GM12864 (cell line): ENCODE measurements at places on chromosomes 11 and 22.

DNA sequence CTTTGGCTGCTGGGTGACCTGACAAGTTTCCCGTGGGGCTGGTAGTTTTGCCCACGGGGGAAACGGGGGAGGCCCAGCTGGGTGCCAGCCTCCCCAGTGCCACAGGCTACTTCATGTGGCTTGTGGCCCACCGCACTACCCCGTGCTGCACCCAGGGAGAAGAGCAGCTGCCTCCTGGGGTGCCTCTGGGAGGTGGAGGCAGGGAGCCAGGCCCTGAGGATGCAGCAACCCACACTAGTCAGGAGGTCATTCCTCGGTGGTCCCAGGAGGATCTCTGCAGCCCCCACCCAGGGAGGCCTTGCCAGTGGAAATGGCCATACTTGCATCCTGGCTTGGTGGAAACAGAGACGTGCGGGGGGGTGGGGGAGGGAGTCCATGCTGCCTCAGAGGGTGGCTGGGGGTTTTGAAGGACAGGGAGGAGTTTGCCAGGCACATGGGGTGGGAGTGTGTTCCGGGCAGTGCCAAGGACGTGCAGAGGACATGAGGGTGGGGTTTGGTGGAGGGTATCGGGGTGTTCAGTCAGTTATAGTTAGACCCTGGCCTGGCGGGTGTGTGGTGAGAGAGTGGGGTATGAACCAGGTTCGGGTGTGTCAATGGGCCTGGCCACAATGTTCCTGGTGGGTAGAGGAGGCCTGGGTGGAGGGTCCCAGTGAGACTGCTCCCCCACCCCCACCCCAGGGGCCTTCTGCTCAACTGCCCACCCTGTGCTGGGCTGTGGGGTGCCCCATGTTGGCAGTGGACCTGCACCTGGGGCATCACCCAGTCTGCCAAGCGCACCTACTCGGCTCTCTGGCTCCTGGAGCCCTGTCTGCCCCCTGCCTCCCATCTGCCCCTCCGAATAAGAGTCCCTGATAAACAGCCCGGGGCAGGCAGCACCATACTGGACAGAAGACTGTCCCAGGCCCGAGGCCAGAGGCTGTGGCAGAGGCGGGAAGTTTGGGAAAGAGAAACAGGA lies 3.8 kb downstream of the PIM3 start:
- DNase-seq, result no peak

DNA sequence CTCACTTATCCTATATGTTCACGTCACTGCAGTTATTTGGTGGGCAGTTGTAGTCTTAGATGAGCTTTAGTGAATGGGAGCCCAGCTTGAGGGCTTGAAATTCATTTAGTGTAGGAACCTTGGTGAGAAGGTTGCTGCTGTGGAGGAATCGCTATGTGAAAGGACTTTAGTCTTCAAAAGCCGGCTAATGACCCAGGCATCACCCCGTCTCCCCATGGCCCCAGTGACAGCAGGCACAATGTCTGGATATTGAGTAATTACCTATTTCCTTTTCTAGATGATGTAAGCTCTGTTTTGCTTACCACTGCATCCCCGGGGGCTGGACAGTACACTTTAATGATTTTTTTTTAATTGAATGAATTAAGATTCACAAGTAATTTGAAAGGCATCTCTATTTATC lies 283.2 kb downstream of the ST3GAL4 start:
- no peak for DNase-seq

DNA sequence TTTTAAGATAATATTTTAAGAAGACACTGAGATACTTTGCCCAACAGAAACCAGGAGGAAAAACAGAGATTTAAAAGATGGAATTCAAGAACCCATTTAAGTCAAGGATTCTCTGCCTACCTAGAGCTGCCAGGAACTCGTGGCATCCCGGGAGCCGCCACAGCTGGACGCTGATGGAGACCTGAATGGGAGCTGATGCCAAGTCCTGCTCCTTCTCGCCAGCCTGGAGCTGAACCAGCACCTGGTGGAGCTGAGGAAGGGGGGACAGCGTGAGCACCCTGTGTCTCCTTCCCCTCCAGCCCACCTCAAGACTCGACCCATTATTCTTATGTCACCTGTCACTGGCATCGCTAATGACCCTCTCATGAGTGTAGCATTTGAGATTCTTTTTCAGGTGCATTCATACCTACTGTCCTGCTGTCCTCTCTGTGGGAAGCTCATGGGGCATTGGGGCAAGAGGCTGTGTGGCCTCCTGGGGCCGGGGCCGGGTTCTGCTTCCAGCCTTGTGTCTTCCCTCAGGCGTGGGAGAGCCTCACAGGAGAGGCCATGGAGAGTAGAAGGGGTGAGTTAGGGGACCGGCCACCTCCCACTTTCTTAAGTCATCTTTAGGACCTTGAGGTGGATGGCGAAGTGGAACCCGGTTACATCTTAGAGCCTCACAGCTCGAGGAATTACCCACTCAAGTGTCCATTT lies 70.8 kb upstream of the PITPNB start:
- no peak for DNase-seq

- no peak for DNase-seq
These were observed 8.8 kb upstream of the KLHL35 start for GRCh38 chr11:75441804-75442132.

DNA sequence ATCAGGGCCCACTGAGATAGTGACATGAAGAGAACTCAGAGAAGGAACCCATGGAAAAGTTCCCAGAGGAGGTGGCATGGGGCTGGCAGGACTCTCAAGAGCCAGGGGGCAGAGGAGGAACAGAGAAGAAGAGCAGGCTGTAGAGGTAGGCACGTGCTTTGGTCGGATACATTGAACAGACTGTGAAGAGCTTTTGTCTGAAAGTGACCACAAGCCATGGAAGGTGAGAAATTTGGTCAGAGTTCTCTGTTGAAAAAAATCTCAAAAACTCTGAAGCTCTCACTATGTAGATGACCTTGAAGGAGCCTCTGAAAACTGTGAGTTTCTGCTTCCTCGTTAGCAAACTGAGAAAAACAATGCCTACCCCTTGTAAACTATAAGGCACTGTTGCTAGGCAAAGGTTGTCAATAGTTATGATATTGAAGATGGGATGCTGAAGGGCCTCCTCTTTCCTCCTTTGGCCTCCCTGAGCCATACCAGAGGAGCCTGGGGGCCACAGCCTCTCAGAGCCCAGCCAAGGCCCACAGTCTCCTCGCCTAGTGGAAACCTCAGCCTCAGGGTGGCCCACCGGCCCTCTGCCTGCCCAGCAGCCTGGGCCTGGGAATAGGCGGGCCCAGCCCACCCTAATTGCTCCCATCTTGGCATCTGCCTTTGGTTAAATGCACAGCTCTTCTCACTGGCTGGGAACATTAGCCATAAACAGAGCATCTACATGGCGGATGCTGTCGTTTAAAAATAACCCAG lies 415.7 kb downstream of the SOX6 start:
- no peak for DNase-seq

GRCh38 chr11:78416285-78417174 lies 1.1 kb downstream of the GAB2 start:
- DNase-seq, result no peak

DNA sequence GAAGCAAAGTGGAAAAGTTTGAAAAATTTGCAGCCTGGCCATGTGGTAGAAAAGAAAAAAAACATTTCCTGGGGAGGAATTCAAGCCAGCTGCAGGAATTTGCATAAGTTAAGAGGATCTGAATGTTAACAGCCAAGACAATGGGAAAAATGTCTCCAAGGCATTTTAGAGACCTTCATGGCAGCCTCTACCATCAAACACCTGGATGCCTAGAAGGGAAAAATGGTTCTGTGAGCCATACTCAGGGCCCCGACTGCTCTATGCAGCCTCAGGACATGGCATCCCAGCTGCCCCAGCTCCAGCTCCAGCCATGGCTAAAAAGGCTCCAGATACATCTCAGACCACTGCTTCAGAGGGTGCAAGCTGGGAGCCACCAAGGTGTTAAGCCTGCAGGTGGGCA lies 149.1 kb upstream of the SOX6 start:
- DNase-seq, result no peak

- no peak for DNase-seq
These were observed 674.1 kb downstream of the OPCML start for GRCh38 chr11:132858223-132858622.

GRCh38 chr11:117613521-117613920 lies 183.5 kb downstream of the DSCAML1 start:
- DNase-seq, result no peak

GRCh38 chr11:123505546-123506299 lies 75.7 kb downstream of the GRAMD1B start:
- DNase-seq, result no peak

DNA sequence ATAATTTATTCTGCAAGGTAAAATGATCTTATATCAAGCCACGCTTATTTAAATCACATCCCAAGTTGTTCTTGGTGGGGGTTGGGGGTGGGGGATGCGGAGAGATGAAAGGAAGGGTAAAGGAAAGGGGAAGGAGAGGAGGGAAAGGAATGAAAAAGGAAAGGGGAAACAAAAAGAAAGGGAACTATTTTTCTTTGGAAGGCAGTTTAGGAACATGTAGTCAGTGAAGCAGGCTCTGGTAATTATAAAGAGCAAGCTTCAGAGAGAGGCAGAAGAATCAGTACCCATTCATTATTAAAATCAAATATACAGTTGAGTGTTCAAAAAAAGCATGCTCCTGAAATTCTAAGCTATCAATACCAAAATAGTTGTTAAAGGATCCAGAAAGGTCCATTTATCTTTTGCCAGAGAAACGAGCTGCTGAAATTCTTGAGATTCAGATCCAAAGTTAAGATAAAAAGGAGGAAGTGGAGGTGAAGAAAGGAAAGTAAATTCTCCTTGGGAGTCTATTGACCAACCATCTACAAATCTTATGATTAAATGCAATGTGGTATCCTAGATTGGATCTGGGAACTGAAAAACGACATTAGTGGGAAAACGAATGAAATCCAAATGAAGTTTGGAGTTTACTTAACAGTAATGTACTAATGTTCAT lies 107.4 kb downstream of the SGSM3 start:
- DNase-seq, result no peak

DNA sequence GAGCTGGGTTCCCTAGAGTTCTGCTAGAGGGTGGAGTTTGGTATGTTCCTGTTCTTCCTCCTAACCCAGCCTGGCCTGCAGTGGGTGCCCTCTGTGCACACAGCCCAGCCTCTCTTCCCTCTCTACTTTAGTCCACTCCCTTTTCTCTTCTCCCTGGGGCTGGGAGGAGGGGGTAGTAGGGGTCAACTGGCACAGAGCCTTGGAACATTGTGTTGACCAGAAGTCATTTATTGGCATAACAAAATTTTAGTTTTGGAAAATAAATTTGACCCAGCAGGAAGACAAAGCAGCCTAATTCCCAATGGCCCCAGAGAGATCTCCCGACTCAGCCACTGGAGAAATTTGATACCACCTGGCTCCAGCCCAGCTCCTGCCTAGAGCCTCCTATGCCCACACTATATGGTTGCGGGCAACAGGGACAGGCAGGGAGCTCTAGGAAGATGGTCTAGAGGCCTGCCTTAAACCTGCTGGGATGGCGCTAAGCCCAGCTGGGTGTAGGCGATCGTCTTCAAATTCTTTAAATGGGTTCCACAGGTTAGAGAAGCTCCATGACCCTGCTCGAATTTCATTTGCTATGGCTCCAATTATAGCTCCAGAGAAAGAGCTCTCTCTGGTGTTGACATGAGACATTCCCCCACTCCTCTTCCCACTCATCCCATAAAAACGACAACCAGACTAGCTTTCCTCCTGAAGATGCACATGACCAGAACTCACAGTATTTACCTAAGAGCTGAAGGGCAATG lies 9.9 kb downstream of the PCSK7 start:
- DNase-seq, result no peak

DNA sequence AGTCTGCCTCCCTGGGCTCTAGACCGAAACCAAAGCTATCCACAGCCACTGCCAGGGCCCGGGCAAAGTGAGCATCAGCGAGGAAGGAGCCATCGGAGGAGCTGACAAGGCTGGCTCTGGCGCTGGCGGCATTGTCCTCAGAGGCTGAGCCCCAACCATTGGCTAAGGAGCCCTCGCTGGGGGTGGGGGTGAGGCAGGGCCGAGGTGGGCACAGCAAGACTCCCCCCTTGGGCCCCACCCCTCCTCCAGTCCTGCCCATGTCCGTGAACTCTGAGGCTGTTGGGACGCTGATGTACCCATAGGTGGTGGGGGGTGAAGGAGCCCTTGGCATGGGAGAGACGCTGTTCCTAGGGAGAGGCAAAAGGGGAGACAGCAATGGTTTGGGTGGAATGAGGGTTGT lies 11.2 kb downstream of the ROBO4 start:
- DNase-seq, result no peak

- no peak for DNase-seq
These were observed 20.7 kb upstream of the CDC42EP2 start for GRCh38 chr11:65293909-65294381.

GRCh38 chr11:134425816-134426536 lies 13.9 kb upstream of the B3GAT1 start:
- no peak for DNase-seq

DNA sequence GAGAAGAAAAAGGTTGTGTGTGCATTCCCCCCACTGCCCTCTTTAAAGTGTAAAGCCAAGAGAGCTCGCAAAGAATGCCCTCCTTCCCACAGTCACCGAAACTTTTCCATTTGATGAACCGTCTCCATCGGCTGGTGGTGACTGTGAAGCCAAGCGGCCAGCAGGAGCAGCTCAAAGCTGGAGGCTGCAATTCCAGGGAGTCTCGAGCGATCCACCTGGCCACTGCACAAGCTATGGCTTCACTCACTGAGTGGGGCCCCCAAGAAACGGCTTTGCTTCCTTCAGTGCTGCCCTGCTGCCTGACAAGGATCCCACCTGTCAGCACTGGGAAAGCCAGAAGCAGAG lies 117.7 kb downstream of the ABTB2 start:
- DNase-seq, result no peak

GRCh38 chr11:15577519-15577918 lies 462.8 kb downstream of the INSC start:
- no peak for DNase-seq

DNA sequence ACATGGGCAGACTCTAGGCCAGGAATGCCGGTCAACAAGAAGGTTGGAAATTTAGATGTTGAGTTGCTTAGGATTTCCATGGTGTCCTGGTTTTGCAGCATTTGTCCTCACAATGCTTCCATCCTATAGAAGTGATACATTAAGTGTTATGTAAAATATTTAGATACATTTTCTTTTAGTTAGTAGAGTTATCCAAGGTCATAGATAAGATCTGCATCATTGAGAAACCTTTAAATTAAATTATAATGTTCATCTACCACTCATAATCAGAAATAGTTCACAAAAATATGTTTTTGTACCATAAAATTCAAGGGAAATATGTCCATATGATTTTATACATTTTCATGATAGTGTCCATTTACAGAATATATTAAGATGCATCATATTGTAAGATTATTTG lies at the start of gene OR51F1:
Gene OR51F1, minus strand, starts transcription at position 101 of the 400 bp plus-strand sequence. Its CDS starts 0 bp downstream, at position 101.
- DNase-seq, result no peak

GRCh38 chr22:42544686-42545085 lies 9.1 kb upstream of the SERHL2 start:
- no peak for DNase-seq
